Activated CD4-positive, alpha-beta T cell treated with anti-CD3 and anti-CD28 coated beads for 48 hours (primary cell): ENCODE measurements at places on chromosomes 1 and 21.

GRCh38 chr1:198856601-198857000, 217.8 kb downstream of the PTPRC start:
- no peak for DNase-seq

GRCh38 chr1:62131093-62131725, 63.4 kb upstream of the L1TD1 start:
- DNase-seq = peak; percentile 29

DNA sequence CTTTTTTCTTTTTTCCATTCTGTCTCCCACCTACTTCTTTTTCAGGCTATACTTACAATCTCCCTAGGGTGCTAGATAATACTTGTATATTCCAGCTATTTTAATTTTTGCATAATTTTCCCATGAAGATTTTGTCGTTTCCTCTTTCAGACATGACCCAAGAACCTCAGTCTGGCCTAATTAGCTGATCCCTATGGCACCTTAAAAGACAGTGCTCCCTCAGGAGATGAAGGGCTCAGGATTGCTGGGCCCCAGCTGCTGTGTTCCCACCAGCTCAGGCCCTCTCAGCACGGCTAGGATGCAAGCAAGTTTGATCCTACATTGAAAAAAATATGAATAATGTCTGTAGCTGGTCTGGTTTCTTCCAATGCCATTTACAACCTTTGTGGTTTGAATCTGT, 55.0 kb upstream of the RGS5 start:
- no peak for DNase-seq

- DNase-seq = no peak
Observed at GRCh38 chr21:15688809-15689208, 41.0 kb upstream of the USP25 start.

- no peak for DNase-seq
Observed at GRCh38 chr1:199404191-199404590, 623.3 kb upstream of the NR5A2 start.

DNA sequence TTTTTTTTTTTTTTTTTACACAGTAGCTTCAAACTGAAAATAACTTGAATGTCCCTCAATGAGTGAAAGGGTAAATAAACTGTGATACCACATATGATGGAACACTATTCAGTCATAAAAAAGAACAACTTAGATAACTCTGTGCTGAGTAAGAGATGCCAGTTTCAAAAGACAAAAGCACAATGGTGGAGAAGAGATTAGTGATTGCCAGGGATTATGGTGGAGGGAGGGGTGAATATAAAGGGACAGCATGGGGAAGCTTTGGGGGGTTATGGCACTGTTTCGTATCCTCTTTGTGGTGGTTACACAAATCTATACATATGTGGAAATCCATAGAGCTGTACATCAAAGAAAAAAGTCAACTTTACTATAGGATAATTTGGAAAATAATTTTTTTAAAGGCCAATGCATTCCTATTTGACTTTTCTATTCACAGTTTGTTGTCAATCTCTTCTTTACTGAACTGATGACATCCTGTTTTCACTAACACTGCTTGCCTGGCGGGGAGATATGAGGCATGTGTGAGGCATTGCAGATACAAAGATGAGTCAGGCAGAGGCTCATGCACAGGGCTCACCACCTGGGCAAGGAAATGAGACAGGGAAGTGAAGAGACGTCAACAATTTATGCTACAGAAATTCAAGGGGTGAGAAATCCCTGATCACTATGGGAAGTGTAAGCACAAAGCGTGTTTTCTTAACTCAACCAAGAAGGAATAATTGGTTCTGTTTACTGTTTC, 302.7 kb downstream of the DUSP10 start:
- peak; percentile 78 for DNase-seq

GRCh38 chr1:58457023-58457635, 89.4 kb downstream of the OMA1 start:
- no peak for DNase-seq

DNA sequence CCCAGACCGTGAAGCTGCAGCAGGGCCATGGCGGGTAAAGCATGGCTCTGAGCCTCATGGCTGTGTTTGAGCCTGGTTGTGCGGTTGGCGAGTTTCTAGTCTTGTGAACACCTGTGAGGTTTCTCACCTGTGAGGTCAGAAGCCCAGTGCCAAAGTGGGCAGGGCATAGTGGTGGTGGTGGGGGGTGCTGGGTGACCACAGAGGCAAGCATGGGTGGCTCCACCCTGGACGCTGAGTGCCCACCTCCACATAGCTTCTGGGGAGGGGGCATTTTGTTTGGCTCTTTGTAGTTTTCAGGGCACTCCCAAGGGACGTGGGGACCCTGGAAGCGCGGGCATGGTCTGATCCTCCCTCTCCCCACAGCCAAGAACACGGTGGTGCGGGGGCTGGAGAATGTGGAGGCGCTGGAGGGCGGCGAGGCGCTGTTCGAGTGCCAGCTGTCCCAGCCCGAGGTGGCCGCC, 91.1 kb downstream of the TRIM11 start:
- no peak for DNase-seq

- no peak for DNase-seq
Observed at GRCh38 chr1:160800645-160801408, 4.9 kb downstream of the LY9 start.

DNA sequence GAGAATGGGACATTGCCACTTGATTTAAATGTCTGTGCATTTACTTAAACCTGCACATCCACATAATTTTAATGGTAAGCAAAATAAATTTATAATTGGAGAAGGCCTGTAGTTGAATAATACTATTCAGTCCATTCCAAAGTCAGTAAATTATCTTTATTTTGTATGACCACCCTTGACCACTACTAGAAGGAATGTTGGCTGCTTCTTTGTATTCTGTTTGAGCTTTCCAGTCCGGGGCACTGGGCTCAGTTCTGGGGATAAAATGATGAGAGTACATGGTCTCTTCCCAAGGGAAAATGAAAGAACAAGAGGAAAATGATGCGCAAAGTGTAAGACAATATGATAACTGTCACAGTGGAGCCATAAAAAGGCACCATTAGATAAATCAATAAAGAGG, 98.9 kb downstream of the CRB1 start:
- no peak for DNase-seq

- no peak for DNase-seq
Observed at GRCh38 chr1:172477741-172478140, 33.9 kb upstream of the PIGC start.

GRCh38 chr1:248361121-248361715, at the start of gene OR2T4:
Gene OR2T4 (plus strand): TSS chr1:248361665. CDS start chr1:248361665, 0 bp downstream.
- no peak for DNase-seq

DNA sequence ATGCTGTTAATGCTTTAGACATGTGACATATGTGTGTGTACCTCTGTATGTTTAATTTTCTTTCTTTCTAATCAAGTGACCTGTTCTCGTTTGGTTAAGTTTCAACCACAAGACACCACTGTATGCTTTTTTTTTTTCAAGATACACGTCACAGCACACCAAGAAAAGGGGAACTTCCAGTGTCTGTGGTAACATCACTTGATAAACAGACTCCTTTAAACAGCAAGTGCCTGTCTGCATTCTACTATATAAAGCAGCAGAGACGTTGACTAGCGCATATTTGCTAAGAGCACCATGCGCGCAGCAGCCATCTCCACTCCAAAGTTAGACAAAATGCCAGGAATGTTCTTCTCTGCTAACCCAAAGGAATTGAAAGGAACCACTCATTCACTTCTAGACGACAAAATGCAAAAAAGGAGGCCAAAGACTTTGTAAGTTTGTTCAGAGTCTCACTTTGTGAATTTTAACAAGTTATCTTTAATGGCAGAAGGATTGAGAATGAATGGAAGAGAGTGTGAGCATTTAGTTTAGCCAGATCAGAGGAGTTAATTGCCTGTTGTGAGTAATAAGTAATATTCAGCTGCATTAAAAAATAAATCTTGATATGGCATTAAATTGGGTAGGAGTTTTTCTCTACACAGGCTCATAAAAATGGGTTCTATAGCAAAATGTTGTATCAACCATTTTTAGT, at the start of gene RGS1:
TSS of gene RGS1 (plus strand) at position 275 of the 691 bp plus-strand sequence. CDS start at position 295, 20 bp downstream.
- peak; percentile 43 for DNase-seq

- DNase-seq = peak; percentile 18
Observed at GRCh38 chr1:12244078-12244477, 14.2 kb downstream of the VPS13D start.

GRCh38 chr1:116375887-116376728, 3.1 kb downstream of the ATP1A1 start:
- DNase-seq = peak; percentile 71

DNA sequence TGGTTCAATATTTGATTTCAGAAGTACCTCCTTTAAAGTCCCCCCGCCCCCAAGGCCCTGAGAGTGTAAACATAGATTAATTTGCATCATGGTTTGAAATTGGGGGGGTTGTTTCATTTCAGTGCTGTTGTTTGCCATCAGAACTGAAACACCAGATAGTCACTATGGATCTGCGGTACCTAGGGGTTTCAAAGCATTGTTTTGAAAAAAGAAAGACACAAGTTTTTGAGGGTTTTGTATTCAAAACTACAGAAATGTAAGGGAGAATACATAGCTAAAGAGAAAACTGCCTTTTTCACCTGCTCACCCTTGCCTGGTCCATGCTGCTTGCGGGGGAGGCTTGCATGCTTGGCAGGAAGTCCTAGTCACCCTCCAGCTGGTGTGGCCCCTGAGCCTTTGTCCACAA, 59.3 kb downstream of the ACP6 start:
- no peak for DNase-seq

- no peak for DNase-seq
Observed at GRCh38 chr1:31020007-31020790, 45.3 kb downstream of the PUM1 start.

GRCh38 chr1:50111503-50111902, 2.8 kb downstream of the ELAVL4 start:
- DNase-seq = no peak

- no peak for DNase-seq
Observed at GRCh38 chr1:246091477-246091876, 415.6 kb downstream of the SMYD3 start.

DNA sequence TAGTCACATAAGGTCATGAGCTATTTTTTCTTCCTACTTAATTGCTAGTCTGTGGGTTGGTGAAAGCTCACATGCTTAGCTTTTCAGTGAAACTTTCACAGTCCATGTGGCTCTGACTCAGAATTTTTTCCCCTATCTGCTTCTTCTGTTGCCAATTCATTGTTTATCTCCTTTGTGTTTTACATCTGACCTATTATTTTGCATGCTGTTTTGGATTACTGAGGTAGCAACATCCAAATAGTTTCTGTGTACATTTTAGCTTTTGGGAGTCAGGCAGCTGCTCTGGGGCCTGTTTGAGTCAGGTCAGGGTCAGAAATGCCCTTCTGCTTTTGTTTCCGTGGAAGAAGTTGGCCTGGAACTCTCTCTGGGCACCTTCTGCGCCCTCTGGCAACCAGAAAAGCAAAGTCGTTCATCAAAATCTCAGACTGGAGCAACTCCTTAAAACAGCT, 40.0 kb downstream of the ROR1 start:
- no peak for DNase-seq

DNA sequence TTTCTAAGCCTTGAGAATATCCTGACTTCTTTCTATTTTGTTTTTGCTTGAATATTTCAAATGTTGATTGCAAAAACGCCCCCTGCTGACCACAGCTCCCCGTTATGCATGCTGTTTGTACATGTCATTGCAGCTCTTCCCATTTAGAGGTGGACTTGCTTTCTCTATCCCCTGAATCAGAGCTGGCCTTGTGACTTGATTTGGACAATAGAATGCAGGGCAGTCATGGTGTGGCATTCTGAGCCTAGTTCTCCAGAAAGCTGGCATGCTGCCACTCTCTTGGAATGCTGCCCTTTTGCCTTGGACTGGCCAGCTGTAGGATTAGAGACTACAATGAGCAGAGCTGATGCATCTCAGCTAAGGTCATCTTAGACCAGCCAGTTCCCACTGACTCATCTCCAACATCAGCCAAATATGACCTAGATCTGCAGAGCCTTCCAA, 1561.5 kb downstream of the MRPL39 start:
- peak; percentile 25 for DNase-seq

GRCh38 chr1:94081566-94082344, 39.2 kb downstream of the ABCA4 start:
- no peak for DNase-seq

GRCh38 chr1:200380589-200381021, 29.2 kb downstream of the ZNF281 start:
- DNase-seq = peak; percentile 26

GRCh38 chr21:28513428-28513827, 479.2 kb downstream of the LTN1 start:
- no peak for DNase-seq

DNA sequence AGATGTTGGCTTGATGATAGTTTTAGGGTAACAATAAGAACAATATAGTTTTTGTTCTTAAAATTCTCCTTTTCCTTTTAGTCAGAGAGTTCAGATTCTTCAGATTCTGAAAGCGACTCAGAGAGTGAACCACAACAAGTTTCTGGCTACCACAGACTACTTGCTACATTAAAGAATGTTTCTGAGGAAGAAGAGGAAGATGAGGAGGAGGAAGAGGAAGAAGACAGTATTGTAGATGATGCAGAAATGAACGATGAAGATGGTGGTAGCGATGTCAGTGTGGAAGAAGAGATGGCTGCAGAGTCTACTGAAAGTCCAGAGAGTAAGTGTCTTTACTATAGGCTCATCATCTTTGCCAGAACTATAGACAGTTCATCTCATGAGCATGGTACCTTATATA, 3.0 kb downstream of the UTP25 start:
- no peak for DNase-seq

- no peak for DNase-seq
Observed at GRCh38 chr1:47225430-47226100, 6.5 kb downstream of the TAL1 start.

GRCh38 chr1:241460098-241460873, 59.3 kb downstream of the FH start:
- DNase-seq = no peak

- DNase-seq = no peak
Observed at GRCh38 chr1:3423245-3423829, 31.1 kb upstream of the ARHGEF16 start.

GRCh38 chr1:94971491-94971924, 44.6 kb upstream of the CNN3 start:
- no peak for DNase-seq

GRCh38 chr1:151475175-151475574, 15.9 kb upstream of the POGZ start:
- peak; percentile 54 for DNase-seq

DNA sequence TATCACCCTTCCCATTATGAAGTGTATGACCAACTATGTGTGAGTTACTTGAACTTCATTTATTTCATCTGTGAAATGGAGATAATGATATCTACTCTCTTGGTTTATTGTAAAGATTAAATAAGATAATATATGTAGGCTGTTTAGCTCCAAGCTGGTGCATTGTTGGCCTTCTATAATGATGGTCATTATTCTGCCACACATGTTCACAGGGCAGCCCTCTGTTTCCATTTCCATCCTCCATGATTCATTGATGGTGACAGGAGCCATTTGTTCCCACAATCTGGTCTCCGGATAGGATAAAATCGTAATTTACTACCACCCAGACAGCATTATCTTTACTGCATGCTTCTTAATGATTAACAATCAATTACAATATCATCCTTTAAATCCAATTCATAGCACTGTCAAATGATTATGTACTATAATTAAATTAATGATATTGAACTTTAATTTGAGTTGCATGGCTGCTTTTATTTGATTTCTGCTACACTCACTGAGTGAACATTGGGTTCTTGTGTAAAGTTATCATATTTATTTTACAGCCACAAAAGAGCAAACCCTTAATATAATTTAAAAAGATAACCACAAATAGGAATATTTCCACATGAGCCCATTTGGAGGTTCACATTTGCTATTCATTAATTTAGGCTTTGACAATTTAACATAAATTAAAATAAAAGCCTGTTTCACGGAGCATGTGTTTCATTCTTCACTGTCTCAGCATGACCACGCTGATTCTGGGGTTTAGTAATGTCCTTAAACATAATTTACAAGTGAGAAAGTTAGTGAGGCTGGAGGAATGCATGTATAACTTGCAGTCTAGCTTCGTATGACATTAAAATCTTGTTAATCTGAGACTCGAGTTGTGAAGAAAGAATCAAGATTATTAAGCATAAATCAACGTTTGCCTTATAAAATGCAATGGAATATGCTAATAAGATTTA, 596.4 kb upstream of the ZRANB2 start:
- no peak for DNase-seq
